RKO (cell line): ENCODE measurements at places on chromosomes 5 and 9.

DNA sequence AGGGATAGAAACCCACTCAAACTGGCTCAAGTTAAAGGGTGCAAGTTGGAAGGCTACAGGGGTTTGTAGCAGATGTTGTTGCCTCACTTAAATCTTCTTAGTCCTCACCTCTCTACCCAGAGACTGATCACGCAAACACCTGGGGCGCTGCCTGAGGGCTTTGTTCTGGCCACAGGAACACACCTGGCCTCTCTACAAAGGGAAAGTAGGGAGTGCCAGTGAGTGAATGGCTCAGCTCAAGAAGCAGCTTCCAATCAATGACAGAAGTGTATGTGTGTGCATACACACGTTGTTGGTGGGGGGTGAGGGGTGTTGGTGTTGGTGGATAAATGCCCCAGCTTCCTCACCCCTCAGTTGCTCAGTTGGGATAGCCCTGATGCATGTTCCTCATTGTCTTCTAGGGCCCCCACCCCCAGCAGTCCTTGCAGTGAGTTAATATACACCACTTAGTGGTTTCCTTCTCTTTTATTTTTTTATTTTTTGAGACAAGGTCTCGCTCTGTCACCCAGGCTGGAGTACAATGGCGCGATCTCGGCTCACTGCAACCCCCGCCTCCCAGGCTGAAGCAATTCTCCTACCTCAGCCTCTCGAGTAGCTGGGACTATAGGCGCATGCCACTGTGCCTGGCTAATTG lies 30.6 kb upstream of the CTNNA1 start:
- no peak for DNase-seq

- peak; percentile 59 for DNase-seq
These were observed 8.8 kb downstream of the SPRY4 start for GRCh38 chr5:142316051-142316450.

DNA sequence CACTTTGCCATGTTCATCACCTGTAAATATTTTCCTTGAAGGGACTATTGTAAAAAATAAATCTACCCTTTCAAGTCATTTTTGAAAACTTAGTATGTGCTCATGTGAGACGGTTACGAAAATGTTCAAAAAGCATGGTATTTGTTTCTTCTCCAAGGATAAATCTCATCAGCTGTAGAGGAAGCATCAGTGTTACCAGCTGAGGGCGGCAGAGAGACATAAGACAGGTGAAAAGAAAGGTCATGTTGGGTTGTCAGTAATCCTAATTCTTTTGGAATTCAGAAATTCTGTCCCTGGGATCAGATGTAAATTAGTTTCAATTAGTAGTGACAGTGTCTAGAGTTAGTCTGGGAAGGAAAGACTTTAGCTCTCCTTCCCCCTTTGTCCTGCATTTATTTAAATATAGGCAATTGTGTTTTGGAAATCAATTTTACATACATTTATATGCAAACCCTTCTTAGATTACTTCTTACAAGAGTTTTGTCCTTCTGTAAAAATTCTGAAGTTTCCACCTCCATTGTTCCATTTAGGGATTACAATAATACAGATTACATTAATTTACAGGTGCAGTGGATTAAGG lies 791.9 kb upstream of the CDH6 start:
- peak; percentile 49 for DNase-seq

GRCh38 chr9:92696619-92697018 lies 26.7 kb upstream of the IPPK start:
- DNase-seq: no peak

- DNase-seq: no peak
These were observed 675.9 kb upstream of the ZNF608 start for GRCh38 chr5:125422342-125422741.

DNA sequence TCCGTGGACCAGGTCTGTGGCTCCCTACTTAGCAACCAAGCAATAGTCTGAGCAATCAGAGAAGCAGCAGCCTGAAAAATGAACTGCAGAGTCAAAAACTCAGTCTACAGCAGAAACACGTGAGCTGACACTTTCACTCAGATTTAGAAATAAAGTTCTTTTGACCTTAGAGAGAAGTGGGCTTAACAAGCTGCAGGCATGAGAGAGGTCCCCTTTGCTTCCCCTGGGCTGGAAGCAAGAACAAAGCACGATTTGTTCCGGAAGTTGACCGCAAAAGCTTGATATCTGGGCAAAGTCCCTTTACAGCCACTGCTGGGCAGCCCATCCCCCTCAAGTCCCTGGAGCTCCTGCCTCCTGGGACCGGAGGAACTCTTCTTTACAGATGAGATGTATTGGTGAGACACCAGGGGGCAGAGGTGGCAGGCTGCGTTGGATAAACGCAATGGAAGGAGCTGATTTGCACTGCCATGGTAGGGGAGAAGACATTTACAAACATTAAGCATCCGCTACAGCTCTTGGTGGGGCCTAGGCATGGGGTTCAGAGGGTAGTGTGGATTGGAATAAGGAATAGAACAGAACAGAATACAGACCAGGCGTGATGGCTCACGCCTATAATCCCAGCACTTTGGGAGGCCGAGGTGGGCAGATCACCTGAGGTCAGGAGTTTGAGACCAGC lies 5.8 kb upstream of the SOWAHA start:
- DNase-seq: no peak

GRCh38 chr9:104009826-104010225 lies 84.3 kb upstream of the SMC2 start:
- no peak for DNase-seq

DNA sequence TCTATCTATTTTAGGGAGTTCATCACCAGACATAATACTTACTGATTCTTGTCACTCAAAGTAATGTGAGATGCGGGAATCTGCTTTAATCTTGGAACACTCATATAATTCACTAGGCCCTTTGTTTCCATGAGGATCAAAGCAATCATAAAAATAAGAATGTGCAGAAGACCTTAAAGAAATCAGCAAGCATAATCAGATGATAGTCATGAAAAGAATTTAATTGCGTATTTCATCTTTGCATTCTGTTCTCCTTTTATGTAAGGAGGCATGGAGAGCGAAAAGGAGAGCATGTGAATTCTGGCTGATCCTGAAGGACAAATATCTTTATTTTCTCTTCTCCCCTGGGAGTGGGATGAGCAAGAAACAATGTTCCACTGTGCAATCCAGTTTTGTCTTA lies 128.0 kb downstream of the RAB3C start:
- no peak for DNase-seq

DNA sequence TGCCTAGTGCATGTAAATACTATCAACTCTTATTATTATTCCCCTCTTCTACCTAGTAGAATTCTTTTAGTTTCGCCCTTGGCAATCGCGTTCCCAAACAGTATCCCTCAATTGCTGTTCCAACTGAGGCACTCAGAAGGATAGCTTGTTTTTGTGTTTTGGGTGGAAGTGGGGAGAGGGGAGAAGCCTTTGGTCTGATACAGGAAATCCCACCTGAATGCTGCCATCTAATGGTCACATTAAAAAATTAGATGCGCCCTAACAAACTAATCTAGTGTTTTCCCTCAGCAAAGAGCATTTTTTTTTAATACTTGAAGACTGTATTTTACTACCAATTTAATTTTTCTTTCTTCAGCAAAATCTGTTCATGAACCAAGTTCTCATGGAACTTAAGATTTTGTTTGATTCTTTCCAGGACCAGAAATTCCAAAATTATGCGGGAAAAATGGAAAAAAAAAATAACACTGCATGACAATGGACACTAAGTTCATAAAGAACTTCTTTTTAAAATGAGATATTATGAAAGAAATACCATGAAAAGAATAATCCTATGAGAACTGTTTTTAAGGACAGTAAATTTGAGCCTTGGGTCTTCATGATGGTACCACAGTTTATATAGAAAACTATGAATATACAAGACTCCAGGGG lies 22.2 kb upstream of the GLDC start:
- peak; percentile 53 for DNase-seq

DNA sequence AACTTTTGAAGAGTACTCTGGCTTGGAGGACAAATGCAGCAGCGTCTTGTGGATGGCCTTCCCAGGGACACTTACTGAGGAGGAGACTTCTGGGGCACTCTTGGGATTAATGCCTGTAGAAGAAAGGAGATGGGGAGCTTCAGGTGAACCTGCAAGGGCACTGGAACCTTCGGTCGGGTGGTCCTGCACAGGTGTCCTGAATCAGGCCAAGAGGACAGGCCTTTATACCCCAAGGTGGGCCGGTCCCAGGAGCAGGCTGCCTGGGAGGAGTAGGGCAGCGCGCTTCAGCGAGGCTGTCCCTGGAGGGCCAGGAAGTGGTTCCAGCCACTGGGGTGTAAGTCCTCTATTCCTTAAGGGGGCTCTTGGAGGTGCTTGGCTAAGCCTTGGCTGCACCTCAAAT lies 27.9 kb downstream of the GADD45G start:
- DNase-seq: no peak

GRCh38 chr5:1199649-1200494 lies 1.5 kb upstream of the SLC6A19 start:
- DNase-seq: no peak

DNA sequence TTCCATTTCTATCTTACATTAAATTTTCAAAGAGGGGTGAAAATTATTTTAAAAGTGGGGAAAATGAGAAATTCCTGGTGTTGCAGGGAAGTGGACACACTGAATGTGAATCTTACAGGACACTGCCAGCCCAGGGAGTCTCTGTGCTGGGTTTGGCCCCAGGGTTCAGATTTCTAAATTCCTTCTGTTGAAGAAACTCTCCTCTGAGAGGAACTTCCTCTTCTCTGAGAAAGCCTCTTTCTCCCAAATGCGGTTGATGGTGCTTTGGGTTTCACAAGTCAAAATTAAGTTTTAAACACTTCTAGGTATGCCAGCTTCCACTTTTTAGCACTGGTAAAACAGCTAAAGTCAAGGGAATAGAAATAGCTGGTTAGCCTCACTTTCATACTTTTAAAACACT lies 317.9 kb upstream of the ITGA1 start:
- DNase-seq: no peak

DNA sequence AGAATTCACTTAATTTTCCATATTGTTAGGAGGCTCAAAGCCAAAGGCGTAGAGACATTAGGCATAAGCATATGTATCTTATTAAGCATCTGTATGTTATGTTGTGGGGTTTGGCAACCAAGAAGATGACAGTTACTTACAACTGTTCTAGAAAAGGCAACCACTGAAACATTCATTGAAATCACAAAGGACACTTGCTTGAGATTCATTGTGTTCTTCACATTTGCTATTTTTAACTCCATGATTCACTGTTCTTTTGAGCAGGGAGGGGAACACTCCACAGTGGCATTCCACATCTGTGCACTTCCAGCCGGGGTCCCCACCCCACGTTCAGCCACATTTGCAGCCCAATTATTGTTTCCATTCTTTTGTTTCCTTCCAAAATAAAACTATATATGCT lies 107.1 kb downstream of the PALM2AKAP2 start:
- DNase-seq: no peak

DNA sequence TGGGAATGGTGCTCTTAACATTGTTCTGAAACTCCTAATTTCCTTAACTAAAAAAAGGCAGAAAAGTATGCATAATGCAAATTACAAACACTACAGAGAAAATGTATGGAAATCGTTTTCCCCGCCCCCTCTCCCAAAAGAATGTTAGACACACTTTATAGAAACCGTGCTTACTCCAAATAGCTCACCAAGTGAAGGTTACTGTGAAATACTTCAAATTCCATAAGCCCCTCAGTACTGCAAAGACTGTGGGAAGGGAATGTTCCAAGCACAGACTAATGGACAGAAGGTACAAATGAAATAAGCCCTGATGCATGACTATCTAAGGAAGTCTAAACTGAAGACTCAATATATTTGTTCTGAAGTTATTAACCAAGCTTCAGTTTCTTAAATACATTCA lies 12.5 kb downstream of the MAPKAP1 start:
- no peak for DNase-seq

DNA sequence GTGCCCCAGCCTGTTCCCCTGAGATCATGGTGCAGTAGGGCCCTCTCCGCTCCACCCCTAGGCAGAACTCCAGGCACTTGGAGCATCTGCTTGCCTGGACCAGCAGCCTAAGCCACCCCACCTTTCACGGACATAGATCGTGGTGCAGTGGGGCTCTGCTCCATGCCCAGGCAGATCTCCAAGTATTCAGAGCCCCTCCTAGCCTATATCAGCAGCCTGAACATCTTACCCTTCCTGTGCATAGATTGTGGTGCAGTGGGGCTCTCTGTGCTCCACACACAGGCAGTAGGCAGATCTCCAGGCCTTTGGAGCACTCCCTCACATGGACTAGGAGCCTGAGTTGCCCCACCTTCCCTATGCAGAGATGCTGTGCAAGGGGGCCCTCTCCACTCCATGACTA lies 103.0 kb downstream of the GLIS3 start:
- no peak for DNase-seq

GRCh38 chr5:144566747-144567420 lies 396.2 kb downstream of the KCTD16 start:
- DNase-seq: peak; percentile 7

- no peak for DNase-seq
These were observed 36.3 kb upstream of the KLF9 start for GRCh38 chr9:70450738-70451137.

DNA sequence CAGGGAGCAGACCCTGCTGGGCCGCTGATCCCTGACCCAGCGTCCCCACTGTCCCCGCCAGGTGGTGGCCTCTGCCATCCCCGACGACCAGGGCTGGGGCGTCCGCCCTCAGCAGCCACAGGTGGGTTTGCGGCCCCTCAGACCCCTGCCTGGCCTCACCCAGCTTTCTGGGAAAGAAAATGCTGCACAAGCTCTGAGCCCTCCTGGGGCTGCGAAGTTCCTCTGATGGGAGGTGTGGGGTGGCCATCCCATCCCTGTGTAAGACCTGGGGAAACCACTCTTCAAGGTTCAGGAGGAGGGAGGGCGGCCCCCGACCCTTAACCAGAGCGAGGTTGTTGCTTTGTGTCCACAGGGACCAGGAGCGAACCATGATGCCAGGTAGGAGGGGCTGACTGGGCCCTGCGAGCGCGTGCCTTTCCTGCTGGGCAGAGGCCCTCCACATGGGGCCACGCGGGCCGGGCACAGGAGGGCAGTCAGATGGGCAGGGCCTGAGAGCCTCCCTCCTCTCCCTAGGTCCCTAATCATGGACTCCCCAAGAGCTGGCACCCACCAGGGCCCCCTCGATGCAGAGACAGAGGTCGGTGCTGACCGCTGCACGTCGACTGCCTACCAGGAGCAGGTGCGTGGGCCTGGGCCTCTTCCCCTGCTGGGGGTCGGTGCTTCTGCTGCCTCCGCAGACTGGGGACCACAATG lies 7.7 kb downstream of the NOXA1 start:
- no peak for DNase-seq

GRCh38 chr9:2023532-2023931 lies 8.4 kb downstream of the SMARCA2 start:
- DNase-seq: no peak
